Esophagus muscularis mucosa (tissue), 4 donors: ENCODE measurements at places on chromosomes 5 and 9.
A peak's percentile ranks its signal among the peaks of the same experiment; 100 is the strongest.

GRCh38 chr9:12798066-12798770 is 23.4 kb downstream of the LURAP1L start:
- DNase-seq = no peak

DNA sequence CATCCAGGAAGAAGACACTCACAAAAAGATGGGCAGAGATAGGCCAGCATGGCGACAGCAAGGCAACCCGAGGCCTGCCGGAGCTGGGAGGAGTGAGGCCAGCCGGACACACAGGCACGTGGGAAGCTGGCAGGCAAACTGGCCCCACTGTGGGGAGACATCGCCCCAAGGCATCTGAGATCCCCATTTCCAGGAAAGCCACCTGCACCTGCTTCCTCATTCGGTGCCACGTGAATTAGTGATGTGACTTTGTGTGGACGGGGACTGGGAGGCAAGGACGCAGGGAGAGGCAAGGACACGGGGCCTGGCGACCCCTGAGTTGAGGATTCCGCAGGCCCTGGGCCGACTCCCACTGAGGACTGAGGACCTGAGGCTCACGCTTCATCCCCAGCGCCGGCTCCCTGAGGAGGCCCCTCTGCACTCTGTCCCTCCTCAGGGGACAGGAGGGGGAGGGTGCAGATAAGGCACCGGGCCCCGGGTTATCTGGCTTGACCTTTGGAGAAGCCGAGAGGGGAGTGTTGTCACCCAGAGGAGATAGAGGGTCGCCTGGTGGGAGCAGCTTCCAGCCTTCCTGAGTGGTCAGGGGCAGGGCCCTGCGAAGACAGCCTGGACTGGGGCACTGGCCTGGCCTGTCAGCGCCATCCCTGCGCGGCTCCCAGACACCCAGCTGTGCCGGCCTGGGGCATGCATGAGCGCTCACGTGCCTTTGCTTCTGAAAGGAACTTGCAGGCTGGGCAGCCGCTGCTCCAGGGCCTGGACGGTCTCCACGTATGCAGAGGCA is 39.7 kb downstream of the NDUFS6 start:
- DNase-seq = no peak

DNA sequence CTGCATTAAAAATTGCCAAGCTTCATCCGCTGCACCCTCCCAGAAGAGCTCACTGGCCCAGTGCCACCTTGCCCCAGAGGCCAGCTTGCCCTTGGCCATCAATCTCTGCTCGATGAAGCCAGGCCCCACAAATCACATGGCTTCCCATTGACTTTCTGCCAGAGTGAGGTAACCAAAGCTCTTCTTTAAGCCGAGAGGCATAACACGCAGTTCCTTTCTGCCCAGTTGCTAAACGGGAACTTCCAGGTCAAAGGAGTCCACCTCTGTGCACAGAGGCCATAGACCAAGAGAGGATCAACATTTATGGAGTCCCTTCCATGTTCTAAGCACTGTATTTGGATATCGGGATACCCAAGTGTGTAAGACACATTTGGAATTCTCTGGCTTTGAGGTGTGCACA is 208.8 kb downstream of the KIF4B start:
- no peak for DNase-seq

GRCh38 chr9:99262949-99263418 is 40.9 kb downstream of the SEC61B start:
- DNase-seq = peak; percentile 8

GRCh38 chr5:110925398-110925797 is 146.1 kb upstream of the TSLP start:
- no peak for DNase-seq

DNA sequence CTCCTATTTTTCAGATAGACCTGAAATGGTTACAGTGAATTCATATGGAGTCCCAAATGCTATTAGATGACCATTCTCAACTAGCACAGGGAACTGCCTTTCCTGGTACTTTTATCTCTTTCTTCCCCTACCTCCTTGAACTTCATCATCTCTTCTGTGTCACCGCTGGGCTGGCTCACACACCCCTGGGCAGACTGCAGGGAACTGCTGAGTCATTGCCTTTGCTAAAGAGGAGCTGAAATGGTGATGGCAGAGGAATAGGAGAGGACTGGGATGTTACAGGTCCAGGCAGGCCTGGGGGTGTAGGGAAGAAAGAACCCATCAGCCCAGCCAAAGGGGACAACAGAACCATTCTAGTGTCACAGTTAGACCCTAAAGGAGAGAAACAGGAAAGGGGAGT is 322.3 kb downstream of the ASTN2 start:
- peak; percentile 90 for DNase-seq

DNA sequence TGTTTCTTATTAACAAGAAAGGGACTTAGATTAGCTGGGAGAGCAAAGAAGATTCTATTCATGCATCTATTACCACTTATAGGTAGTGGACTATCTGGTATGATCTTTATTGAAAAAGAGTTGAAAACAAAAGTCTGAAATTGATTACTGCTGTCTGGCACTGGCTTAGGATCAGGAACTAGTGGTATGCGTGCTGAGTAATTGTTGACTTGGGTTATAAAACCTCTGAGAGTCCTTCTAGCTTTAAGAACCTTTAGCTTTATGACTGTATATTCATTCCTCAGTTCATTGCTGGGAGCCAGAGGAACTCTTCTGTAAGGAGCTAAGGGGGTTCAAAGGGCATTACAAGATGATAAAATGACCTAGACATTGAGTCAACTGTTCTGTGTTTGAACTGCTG is 7.6 kb downstream of the SLC1A1 start:
- DNase-seq = no peak

DNA sequence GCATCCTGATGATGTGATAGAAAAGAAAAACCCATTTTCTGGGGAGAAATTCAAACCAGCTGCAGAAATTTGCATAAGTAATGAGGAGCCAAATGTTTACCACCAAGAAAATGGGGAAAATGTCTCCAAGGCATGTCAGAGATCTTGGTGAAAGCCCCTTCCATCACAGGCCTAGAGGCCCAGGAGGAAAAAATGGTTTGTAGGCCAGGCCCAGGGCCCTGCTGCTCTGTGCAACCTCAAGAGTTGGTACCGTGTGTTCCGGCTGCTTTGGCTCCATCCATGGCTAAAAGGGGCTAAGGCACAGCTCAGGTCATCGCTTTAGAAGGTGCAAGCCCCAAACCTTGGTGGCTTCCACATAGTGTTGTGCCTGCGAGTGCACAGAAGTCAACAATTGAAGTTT is 543.1 kb downstream of the ZNF608 start:
- no peak for DNase-seq

DNA sequence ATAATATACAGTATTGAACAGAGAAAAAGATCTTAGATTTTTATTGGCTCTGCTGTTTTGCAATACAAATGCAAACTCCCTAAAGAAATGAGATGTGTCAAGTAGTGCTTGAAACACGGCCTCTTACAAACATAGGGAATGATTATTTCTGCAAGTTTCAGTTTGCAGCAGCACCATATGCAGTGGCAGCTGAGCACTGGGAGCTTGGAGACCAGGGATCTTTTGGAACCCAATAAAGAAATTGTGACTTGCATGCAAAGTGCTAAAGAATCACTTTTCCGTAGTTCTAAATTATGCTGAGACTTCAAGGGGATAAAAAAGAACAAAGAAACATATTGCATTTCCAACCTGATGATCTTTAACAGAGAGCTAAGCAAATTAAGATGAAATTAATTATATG is 674.6 kb upstream of the ZNF608 start:
- DNase-seq = no peak

DNA sequence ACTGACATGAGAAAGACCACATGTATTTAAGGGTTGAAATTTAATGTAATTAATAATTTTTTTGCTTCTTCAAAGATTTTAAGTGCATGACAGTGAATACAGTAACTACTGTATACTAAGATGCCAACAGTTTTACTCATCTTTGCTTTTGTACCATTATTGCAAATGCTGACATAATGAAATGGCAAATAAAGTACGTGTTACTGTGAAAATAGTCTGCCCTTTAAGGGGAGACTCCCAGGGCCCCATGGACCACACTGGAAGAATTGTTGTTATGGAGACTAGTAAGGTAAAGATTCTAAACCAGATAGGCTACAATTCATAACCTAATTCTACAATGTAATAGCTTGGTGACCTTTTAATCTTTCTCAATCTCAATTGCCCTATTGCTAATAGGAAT is 84.7 kb downstream of the NR3C1 start:
- no peak for DNase-seq

DNA sequence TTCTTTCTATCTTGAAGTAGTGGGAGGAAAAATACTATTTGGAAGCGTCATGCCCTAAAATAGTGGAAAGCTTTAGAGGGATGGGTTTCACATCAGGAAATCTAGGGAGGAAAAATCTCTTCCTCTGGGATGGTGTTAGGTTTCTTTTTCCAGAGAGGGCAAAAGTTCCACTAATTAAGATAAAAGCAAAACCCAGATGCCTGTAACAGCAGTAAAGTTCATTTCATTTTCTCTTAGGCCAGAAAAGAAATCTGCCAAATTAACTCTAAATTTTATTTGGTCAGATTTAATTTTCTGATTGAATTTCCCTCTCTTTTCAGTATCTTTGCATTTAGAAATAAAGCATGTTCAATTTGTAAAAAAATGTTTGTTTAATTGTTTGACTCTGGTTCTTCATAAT is 88.8 kb downstream of the LURAP1L start:
- DNase-seq = no peak

- DNase-seq = no peak
These were observed 4.1 kb upstream of the GBGT1 start for GRCh38 chr9:133167769-133168168.

DNA sequence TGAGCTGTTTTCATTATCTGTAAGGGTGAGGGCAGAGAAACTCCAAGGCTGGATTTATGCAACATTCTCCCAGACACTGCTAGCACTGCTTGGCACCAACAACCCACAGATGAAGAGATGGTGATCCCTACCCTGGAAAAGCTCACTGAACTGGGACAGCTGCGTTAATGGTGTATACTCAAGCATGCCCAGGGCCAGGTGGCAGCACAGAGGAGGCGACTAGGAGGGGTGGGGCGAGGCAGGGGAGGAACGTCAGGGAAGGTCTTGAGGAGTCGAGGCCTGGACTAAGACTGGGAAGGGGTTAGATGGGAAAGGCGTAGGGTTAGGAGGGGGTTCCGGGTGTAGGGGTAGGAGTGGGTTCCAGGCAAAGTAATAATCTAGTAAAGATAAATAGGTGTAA is 73.1 kb upstream of the TBC1D9B start:
- DNase-seq = no peak

- no peak for DNase-seq
These were observed 51.6 kb upstream of the C5orf46 start for GRCh38 chr5:147957901-147958300.

GRCh38 chr9:96217754-96218693 is 84.0 kb downstream of the HSD17B3 start:
- DNase-seq = no peak

DNA sequence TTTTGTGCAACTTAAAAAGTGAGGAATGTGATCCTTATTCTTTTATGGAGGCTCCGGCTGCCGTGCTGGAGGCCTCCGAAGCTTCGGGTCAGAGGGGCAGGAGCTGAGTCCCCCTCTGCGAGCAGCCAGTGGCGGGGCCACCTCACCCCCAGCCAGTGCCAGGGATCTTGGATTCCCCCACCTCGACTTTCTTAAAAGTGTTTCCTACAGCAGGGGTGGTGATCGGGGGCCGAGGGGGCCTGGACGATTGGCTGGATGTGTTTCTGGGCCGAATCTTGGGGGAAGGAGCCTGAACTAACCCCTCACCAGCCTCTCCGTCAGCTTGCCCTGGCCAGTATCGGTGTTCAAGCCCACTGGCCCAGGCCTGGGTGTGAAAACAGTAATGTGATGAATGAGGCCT is 92.2 kb upstream of the LMX1B start:
- DNase-seq = no peak

- DNase-seq = no peak
These were observed 132.6 kb downstream of the TENT4A start for GRCh38 chr5:6845856-6846255.

- no peak for DNase-seq
These were observed at the start of gene C1QTNF3 for GRCh38 chr5:34043099-34043876. Gene C1QTNF3, minus strand, starts transcription at chr5:34043213. Its CDS starts 88 bp downstream, at chr5:34043125.

- no peak for DNase-seq
These were observed 648.5 kb downstream of the BNC2 start for GRCh38 chr9:16221822-16222547.

GRCh38 chr9:69593301-69593700 is 78.9 kb downstream of the APBA1 start:
- no peak for DNase-seq
